Stimulated activated CD4-positive, alpha-beta T cell treated with anti-CD3 and anti-CD28 coated beads, TNF-alpha, amount 100 ng/mL, for 24 hours (primary cell): ENCODE measurements at places on chromosomes 1 and 21.

- DNase-seq: no peak
These were observed 37.0 kb downstream of the ARHGEF10L start for GRCh38 chr1:17576519-17576853.

GRCh38 chr1:62448221-62448933, 11.5 kb downstream of the USP1 start:
- no peak for DNase-seq

DNA sequence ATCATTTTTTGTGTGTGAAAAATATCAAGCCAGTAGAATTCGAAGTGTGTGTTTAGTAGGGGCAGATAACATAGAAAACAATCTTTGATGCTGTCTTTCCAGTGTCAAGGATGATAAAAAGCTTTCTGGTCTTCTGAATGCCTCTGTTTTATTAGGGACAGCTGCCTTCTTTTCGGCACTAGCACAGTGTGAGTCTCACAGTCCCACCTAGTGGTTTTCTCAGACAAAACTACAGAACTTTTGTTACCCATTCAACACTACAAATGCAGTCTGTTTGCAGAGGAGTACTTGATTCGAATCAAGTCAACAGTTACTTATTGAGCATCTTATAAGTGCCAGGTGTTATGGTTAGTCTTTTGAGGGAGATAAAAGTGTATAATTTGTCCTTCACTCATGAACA, 30.6 kb upstream of the MCOLN3 start:
- DNase-seq: no peak

DNA sequence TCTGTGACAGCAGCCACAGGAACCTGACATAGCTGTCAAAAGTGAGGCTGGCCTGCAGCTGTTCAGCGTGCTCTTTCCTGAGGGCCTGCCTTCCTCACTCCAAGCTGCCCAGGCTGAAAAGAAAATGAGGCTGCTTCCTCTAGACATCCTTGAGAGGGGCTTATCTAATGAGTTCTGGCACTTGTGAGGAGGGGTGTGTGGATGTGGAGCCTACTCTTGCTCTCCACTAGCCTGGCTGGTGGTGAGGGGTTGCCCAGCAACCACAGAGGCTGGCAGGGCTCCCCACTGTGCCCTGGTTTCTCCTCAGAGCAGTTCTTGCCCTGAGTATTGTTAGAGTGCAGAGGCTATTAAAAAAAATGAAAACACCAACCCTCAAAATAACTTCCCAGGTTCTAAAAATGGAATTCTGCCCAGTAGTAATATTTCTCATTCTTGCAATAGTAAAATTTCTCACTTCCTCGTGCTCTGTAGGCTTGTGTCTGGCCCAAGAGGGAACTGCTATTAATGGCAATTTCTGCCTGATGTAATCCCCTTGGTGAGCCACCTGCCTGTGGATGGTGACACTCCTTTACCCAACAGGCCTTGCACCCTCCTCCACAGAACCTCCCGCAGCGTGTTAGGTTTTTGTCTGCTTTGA, 52.6 kb upstream of the EPS8L3 start:
- no peak for DNase-seq

DNA sequence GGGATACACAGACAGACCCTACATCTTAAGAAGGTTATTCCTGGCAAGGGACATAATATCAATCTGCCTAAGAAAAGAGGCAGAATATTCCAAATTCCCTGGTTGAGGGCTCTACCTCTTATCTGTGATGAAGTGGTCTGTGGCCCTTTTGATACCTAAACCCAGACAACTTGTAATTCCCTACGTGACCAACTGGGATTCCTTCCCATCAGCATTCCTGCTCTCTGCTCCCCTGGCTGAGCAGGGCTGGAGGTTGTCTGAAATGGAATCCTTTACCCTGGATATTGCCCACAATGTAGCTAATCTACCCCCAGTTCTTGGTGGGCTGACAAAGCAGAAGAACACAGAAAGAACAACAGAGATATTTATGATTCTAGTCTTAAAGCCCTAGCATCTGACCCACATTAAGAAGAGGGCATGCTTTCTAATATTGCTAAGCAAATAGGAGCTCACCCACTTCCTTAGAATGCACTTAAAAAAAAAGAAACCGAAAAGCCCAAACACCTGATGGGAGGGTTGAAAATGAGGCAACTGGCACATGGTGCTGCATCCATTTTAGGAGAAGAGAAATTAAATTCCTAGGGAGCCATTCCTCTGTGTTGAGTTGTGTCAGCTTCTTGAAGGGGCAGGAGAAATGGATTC, 36.8 kb downstream of the GADD45A start:
- DNase-seq: no peak

- DNase-seq: peak; percentile 11
These were observed 771 bp downstream of the ABCD3 start for GRCh38 chr1:94418664-94419655.

GRCh38 chr1:67041841-67042503, 12.0 kb downstream of the SLC35D1 start:
- DNase-seq: no peak

DNA sequence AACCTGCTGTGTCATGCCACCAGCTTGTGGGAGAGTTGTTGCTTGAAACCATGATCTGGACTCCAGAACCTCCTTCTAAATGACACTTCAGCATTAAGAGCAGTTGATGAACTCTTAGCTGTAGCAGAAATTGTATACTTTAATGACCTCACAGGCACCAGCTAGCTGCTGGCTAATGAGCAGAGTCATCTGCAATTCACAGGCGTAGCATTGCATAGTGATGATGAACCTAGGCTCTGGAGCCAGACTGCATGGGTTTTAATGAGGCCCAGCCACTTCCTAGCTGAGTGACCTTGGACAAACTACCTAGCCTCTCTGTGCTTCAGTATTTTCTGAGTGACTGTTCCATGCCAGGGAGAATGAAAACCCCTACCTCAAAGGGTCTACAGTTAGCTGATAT, 407.1 kb downstream of the LMO4 start:
- DNase-seq: no peak

DNA sequence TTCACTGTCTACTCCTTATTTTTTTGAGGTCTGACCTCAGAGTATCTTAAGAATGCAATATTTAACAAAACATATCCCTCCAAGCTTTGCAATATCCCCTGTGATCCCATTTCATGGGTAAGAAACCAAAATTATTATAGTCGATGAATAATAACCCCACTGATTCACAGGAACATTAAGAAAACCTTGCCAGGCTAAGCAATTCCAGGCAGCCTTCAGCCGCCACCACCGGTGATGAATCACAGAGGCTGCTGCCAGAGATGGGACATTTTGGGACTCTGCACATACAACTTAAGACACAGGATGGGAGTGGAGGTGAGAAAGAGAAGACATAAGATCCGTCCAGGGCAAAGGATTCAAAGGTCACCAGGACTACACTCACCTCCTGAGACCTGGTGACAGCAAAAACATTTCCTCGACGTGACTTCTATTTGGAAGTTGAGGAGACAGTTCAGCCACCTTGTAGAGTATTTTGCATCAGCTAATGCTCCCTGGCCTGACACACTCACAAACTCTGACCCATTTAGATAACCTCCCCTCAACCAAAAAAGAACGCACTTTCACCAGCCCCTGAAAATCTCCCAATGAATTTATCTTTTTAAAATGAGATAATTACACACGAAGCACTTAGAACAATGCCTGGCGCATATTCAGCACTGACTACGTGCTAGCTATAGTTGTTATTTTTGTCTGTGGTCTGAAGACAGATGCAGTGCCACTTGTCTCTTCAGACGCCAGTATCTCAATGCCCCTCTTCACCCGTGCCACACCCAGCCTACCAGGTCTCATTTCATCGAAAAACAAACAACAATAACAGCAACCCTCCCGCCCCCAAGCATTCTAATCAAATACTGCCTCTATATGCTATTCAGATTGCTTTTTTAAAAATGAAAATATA, 17.8 kb upstream of the OVAAL start:
- DNase-seq: no peak

- DNase-seq: no peak
These were observed 3.1 kb downstream of the CTBS start for GRCh38 chr1:84571150-84571535.

GRCh38 chr1:113035086-113035485, 37.9 kb upstream of the LRIG2 start:
- DNase-seq: no peak

DNA sequence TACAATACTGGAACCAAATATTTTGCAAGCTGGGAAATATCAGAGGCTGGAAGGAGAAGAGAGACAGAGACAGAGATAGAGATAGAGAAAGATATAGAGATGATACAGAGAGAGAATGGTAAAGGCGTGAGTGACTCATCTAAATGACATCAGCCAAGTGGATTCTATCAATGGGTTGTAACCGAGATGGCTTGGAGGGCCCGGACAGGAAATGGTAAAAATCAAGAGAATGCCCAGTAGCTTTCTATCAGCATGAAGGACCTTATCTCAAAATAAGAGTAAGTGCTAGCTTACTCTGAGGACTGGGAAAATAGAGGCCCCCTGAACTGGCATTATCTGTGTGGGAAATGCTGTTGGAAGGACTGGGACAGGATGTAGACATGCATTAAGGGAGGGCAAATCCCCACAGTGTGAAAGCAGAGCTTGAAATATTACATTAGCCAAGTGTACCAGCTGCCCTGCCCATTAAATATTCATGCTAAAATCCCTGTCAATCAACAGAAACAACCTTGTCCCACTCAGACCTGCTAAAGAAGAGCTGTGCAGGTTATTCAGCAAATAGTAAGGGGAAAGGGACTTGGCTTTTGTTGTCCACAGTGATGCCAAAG, 76.6 kb upstream of the ZNF644 start:
- DNase-seq: no peak

DNA sequence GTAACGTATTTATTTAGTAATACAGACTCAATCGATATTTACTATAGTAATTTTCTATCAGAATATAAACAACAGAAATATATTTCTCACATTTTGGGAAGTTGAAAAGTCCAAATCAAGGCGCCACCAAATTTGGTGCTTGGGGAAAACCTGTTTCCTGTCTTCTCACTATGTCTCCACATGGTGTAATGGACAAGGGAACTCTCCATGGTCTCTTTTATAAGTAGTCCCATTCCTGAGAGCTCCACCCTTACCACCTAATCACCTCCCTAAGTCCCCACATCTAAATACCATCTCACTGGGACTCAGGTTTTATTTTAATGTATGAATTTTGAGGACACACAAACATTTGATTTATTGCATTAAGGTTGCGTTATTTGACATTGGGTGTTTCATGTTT, 848.0 kb downstream of the LTN1 start:
- DNase-seq: no peak

- DNase-seq: no peak
These were observed 38.9 kb downstream of the ZC3H11B start for GRCh38 chr1:219573960-219574359.

DNA sequence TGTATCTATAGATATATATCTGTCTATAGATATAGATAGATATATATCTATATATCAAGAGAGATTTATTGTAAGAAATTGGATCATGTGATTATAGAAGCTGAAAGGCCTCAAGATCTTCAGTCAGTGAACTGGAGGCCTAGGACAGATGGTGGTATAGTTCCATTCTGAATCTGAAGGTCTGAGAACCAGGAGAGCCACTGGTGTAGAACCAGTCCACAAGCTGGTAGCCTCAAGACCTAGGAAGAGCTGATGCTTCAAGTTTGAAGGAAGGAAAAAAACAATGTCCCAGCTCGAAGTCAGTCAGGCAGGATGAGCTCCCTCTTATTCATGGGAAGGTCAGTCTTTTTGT, 213.2 kb upstream of the JUN start:
- DNase-seq: no peak

- no peak for DNase-seq
These were observed 3.5 kb upstream of the SSX2IP start for GRCh38 chr1:84693785-84694184.

GRCh38 chr1:6373961-6374720, 19.4 kb downstream of the ACOT7 start:
- DNase-seq: no peak

- no peak for DNase-seq
These were observed 13.1 kb downstream of the RNF220 start for GRCh38 chr1:44418022-44418673.

DNA sequence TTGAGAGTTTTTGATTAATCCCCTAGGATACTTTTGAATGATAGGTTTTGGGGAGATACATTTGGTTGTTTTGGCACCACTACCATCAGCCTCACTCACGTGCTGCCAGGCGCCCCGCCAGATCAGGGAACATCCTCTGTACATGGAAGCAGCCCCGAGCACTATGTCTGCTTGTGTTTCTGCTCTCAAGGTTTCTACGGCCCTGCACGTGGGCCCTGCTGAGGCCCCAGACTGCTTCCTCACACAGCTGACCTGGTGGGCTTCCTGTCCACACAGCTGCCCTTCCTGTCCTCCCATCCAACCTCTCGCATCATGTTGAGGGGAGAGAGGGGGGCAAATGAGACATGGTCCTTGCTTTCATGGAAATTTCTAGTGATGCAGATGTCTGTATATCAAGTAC, 20.0 kb downstream of the ADARB1 start:
- no peak for DNase-seq

DNA sequence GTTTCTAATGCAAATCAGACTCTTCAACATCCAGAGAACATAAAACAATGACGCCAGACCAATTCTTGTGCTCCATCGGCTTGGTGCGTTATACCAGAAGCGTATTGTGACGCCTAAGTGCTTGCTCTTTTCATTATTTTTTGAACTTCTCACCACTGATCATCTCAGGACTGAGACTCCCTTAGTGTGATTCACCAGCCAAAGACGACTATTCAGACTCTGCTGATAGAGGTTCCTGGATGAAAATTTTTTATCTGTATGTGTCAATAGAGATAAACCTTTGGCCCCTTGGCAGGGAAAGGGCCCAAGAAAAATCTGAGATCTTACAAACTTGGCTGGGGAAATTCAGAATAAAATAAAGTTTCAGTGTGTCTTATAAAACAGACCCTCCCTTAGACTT, 856 bp upstream of the GREM2 start:
- DNase-seq: no peak

DNA sequence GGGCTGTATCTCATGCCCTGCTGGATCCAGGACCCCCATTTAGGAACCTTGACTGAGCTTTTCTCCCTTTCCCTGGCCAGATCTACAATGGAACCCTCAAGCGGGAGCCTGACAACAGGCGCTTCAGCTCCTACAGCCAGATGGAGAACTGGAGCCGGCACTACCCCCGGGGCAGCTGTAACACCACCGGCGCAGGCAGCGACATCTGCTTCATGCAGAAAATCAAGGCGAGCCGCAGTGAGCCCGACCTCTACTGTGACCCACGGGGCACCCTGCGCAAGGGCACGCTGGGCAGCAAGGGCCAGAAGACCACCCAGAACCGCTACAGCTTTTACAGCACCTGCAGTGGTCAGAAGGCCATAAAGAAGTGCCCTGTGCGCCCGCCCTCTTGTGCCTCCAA, 29.8 kb downstream of the PKP1 start:
- no peak for DNase-seq

DNA sequence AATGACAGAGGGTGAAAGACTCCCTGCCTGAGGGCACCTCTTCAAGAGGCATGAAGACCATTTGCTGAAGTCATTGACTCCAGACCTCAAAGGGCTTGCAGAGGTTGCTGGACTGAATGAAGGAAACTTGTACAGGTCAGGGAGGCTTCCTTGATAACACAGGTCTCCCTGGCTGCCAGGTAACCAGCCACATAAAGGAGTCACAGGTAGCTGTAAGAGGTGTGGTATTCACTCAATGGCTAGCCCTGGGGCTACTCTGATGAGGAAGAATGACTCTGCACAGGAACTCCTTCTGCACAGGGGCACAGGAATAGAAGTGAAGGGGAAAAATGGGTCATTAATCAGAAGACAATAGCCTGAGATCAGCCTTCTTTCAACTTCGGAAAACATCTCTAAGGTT, 187.5 kb downstream of the LMX1A start:
- no peak for DNase-seq
